ENCODE measurements at places on chromosomes 3 and 15.

DNA sequence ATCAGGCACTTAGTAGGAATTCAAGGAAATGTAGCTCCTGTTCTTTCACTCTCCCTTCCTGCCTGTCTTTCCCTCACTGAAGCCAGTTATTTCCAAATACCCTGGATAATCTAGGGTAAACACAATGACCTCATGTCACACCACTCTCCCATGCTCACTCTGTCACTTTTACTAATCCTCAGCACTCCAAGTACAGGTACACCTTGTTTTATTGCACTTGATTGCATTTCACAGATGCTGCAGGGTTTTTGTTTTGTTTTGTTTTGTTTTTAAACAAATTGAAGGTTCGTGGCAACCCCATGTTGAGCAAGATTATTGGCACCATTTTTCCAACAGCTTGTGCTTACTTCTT lies 40.8 kb downstream of the PPM1L start:
- DNase-seq: no peak

GRCh38 chr3:56796996-56797395 lies 4.8 kb downstream of the ARHGEF3 start:
- DNase-seq: no peak

GRCh38 chr3:112681822-112682325 lies 40.9 kb upstream of the CCDC80 start:
- no peak for DNase-seq

DNA sequence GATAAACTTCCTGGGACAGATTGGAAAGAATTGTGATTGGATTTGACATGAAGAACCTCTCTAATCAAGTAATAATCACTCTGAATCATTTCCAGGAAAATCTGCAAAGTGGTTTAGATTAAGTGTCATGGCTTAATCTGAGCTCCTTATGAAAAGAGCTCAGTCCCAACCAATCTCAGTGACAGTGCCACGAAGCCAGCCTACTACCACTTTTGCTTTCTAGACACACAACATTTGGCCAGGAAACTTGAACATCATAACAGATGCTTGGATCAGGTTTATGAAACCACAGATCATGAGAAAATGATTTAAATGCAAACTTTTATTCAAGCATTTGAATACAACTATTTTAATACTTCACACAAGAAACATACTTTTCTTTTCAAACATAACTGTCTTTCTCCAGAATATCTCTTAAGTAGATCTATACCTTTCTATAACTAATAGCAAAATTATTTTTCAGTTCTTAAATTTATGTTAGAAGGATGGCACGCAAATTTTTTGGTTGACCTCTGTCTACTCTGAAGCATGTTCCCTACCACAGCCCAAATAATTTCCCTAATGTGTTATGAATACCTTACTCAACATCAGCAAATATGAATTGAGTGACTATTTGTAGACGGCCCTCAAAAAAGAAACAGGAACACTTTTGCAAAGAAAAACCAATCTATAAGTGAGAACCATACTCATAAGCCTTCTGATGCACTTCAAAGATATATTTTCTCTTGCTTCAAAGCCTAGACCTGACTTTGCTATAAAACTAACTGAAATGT lies 495.0 kb upstream of the ZNF385D start:
- DNase-seq: no peak

DNA sequence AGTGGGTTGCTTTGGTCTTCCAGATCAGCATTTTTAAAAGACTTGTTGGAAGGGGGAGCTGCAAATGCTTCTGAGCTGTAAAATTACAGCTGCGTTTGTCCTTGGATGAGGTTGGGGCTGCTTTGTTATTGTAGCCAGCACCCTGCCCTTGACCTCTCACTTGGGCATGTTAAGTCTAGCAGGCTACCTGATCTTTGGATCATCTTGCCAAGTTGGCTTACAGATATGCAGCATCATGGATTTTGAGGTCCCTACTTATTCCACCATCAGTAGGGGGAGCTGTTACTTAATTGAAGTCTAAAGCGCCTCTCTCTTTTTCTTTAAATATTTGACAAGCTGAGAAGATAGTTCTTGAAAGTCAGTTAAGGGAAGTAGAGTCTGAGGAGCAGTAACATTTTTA lies 793.0 kb downstream of the MCTP2 start:
- DNase-seq: no peak

DNA sequence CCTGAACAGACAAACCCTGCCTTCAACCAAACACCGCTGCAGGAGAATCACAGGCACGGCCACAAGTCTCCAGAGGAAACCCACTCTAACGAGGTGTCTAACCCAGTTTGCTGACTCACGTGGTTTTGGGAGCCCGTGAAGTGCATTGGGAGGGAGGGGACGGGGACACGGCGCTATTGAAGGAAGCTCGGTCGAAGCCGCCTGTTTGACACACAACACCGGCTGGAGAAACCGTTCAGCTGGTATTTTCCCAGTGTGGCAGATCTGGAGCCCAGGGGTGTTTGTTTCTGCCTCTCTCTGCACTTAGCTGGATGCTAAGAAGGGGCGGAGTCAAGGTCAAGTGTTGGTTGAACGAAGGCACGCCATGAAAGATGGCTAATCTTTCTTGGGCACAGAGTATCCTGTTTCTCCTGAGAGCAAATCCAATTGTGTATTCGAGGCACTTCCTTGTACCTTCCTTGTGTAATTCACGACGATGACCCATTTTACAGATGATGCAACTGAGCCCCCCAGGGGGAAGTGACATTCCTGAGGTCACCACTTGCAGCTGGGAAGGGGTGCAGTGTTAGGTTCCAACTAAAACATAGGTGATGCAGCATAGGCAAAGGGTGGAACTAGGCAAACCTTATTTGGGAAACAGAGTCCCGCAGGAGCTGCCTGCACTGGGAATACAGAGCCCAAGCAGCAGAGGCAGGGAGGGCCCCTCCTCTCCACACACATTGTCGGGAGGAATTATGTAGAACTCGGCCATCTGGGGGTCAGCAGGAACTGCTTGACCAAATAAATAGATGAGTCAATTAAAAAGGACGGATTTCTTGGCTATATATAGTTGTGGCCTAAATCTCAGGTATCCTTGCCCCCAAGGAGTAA lies 22.5 kb downstream of the SLC6A6 start:
- DNase-seq: no peak

DNA sequence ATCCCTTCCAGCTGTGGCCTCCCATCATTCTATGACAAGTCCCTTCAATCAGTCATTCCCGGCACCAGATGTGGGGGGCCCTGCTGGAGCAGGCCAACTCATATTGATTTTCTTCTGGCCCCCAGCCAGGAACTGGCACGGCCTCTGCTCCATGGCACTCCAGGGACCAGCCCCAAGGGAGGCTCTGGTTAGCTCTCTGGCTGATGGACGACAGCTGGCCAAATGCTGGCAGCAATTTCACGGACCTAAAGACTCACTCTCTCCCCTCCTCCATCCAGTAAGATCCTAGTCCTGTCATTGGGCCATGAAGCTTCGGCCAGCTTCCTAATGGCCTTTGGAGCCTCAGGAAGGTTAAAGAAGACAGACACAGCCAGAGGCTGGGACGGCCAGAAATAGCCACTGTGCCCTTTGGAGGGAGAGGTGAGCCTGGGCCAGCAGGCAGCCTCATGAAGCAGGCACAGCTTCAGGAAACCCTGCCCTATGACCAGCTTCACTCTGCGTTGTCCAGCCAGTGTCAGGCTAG lies 131.0 kb downstream of the MEX3B start:
- DNase-seq: no peak

DNA sequence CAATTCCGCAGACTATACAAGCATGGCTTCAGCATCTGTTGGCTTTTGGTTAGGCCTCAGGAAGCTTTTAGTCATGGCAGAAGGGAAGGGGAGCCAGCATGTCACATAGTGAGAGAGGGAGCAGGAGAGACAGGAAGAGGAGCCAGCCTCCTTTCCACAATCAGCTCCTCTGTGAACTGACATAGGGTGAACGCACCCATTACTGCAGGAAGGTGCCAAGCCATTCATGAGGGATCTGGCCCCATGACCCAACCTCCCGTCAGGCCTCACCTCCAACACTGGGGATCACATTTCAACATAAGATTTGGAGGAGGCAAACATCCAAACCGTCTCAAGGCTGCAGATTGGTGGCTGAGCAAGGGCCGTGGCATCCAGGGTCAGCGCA lies 106.3 kb downstream of the LRRK1 start:
- DNase-seq: no peak

- no peak for DNase-seq
Observed at GRCh38 chr15:76073554-76073953, 13.8 kb downstream of the TMEM266 start.

GRCh38 chr3:134002306-134002705 lies 27.4 kb downstream of the SLCO2A1 start:
- DNase-seq: no peak

- no peak for DNase-seq
Observed at GRCh38 chr3:13898346-13898745, 18.5 kb upstream of the WNT7A start.

DNA sequence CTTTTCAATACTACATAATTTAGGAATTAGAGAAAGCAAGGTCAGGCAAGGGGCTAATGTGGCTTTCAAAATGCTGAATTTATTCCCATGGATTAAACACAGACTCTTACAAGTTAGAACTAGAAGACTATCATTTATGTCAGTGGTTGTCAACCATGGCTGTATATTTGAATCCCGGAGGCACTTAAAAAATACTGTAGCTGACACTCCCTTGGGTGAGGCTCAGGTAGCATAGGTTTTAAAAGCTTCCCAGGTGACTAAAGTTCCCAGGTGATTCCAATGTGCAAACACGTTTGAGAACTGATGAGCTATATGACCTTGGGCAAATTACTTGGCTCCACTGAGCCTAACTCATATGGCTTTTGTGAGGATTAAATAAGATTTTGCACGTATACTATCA lies 29.6 kb downstream of the AAGAB start:
- DNase-seq: no peak

- no peak for DNase-seq
Observed at GRCh38 chr15:41523097-41523496, 9.5 kb upstream of the LTK start.
